ENCODE measurements at places on chromosomes 13 and 19. TPM values are rescaled to one million over a fixed set of nuclear protein-coding genes. Genes with fewer than 3 reads are reported as not detected.

DNA sequence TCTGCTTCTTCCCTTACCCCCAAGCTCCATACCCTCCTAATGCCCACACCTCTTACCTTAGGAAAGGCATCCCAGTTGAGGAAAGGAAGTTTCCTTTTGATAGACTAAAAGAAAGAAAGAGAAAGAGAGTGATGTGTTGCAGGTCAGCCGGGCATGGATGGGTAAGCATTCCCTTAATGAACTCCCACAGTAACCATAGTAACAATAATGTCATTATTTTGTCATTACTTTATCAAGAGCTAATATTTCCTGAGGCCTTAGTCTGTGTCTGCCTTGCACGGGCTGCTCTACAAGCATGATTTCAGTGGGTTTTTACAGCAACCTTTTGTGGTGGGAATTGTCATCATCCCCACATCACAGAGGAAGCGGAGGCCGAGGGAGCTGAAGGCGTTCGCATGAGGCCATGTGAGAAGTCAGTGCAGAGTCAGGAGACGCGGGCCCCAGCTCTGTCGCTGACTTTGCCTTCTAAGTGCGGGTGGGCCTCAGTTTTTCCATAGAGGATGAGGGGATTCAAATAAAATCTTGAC, 2.5 kb downstream of the KRTDAP start:
- no peak for DNase-seq

DNA sequence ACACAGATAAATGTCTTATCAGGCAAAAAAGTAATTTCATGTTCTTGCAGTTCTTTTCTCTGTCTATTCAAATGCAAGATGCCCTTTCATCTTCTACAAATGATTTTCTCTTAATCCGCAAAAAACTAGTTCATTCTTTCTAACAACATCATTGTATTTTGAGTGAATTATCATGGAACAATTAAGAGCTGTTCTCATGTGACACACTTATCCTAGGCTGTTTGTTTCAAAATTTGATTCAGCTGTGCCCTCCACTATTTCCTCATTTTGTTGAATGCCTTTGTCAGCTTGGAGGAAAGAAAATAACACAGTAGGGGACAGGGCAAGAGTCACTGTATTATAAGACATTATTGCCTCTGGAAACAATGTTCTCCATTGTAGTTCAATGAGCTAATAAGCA, 396.9 kb downstream of the KCTD12 start:
- no peak for DNase-seq

DNA sequence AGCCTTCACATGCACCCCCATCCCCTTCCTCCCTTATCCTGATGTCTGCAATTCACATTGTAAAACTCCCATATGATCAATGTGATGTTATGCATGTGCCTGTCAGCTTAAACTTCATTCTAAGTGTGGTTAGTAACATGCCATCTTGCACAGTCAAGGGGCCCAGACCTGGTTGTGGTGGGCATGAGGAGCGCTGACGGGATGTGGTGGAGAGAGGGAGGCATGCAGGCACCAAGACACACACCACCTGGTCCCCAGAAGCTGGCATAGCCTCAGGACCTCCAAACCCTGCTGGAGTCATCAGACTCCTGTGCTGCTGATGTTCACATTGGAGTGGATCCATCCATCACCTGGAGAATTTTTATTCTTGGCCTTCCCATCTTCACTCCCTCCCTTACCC, 90.5 kb upstream of the ABCC4 start:
- DNase-seq = no peak

DNA sequence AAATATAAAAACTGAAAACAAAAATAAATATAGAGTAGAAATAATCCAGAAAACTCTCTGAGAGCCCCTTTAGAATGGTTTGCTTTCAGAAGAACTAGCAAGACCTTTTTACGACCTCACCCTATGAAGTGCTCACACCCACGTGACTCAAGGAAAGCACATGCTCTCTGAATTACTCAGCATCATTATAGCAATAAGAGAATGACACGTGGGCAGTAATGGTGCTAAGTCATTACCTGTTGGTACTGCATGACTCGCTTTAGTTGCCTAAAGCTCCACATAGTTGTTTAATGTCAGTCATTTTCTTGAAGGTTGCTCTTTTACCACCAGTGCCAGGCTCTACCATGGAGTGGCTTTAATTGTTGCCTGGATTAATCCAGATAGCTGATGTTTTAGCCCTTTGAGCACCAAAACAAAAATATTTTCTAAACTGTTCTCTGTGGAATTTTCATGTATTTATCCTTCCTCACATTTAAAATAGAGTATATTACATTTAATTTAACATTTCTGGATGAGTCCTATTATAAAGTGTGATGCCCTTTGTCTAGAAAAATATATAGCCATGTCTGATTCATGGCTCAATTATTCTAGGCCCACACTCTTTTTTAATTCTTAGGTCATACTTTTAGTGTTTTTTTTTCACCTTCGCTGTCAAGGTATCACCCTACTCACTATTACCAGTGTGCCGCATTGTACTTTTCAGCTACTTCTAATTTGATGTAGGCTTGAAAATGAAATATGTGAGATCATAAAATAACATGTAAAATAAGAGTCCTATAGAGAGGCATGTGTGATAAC, 56.8 kb downstream of the THSD1 start:
- no peak for DNase-seq

GRCh38 chr13:29975283-29975682, 124.9 kb upstream of the UBL3 start:
- no peak for DNase-seq

DNA sequence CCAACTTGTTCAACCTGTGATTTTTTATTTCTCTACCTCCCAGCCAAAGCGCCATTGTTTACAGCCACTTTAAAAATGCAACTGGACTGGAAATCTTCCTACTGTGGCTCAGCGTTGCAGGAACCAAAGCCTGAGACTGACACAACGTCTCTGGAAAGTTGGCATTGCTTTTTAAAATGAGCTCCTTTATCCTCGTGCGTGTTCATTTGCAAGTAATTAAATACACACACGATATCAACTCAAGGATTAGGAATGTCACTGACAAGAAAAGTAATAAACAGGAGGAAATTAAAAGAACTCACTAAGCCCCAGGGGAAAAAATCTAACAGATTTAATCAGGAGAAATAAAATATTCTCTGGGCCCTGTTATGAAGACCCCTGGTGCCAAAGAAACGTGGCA, 184.6 kb upstream of the IRS2 start:
- no peak for DNase-seq

The C19orf38 gene
- 0.23 TPM for polyA plus RNA-seq

The MUC16 gene
- polyA plus RNA-seq = not detected

Data from right cardiac atrium (tissue), 5 donors.